Stomach (tissue), 19 donors: ENCODE measurements at places on chromosomes 3 and 15. TPM values are rescaled to one million over a fixed set of nuclear protein-coding genes. Genes with fewer than 3 reads are reported as not detected.

- no peak for DNase-seq
Observed at GRCh38 chr15:82656641-82657266, 9.6 kb upstream of the CPEB1 start.

GRCh38 chr3:39808467-39809180 is 785 bp upstream of the MYRIP start:
- peak; percentile 40 for DNase-seq

- no peak for DNase-seq
Observed at GRCh38 chr15:61118885-61119284, 110.2 kb downstream of the RORA start.

- DNase-seq = no peak
Observed at GRCh38 chr3:41846850-41847249, 115.1 kb downstream of the ULK4 start.

DNA sequence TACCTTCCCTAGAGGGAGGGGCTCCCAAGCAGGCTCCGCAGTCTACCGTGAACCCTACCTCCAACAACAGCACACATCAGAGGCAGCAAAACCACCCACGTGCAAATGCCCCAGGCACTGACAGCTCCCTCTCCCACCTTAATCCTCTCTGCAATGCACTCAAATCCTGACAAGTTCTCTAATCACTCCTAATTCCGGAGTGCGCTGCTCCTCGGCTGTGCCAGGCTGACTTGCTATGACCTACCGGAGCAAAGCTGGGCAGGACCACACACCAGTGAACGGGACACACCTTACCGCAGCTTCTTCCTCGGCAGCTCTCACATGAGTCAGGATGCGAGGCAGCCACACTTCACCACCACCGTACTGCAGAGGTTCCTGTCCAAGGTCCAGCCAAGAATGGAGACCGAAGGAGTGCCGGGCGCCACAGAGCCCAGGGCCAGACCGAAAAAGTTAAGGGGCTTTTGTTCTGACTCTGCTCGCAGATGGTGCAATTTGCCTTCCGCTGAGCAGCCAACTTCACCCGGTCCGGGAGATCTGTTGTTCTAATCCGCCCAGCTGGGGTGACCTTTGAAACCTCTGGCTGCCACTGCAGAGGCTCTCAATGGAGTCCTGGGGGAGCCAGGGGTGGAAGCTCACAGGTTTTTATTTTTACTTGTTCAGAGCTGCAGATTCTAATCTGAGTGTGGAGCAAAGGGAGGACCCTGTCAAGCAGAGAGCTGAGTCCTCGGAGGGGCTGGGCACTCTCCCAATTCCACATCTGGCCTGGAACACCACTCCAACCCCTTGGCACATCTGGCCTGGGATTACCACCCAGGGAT is 84.4 kb downstream of the MYLK start:
- no peak for DNase-seq

DNA sequence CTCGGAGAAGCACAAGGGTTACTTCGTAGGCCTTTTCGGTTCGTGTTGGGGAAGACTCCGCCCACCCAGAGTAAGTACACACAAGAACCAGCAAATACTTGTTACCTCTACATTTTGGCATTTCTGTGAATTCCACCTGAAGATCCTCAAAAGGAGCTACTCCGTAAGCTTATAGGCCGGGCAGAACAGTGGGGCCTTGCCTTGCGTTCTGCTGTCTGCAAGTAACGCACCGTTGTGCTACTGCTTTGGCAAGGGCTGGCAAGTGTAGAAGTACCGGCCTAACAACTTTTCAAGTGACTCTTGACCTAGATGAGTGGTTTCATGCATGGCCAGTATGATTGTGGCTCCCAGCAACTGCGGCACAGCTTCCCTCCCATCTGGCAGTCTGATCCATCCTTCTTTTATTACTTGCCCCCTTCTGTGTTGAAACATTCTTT is 6.4 kb upstream of the DNAAF4 start:
- no peak for DNase-seq

DNA sequence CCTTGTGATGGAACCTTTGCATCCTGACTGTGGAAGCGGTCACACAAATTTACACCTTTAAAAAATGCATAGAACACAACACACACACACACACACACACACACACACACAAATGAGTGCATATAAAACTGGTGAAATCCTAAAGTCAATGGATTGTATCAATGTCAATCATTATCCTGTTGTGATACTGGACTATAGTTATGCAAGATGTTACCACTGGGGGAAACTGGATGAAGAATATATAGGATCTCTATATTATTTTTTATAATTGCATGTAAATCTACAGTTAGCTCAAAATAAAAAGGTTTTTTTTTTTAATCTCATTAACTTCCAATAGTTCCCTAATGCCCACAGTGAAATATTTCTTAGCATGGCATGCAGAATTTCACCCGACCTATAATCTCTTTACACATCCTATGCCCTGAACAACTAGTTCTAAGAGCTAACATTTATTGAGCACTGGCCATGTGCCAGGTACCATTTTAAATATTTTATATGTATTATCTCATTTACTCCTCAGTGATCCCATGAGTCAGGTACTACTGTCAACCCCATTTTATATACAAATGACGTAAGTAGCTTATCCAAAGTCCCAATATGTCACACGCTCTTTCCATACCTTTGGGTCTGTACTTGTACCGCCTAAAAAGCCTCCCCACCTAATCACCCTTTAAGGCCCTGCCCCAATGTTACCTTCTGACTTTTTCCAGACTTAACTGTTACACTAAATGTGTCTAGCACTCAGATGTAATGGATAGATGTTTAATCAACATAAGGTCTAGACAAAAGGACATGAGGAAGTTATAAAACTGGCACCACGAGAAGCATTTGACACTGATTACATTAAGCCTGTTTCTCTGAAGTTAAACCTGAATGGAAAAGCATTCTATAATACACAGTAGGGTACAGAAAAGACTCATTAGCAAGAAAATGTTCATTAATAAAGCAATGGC is 5.5 kb downstream of the ABCC5 start:
- DNase-seq = no peak

- no peak for DNase-seq
Observed at GRCh38 chr3:49302613-49303012, 25.6 kb upstream of the C3orf62 start.

The CLDN1 gene
- not detected for total RNA-seq

The CLEC3B gene
- total RNA-seq = not detected

The TMCO5A gene
- not detected for total RNA-seq

The ITIH4 gene
- total RNA-seq = 1.7 TPM

The SNX4 gene
- total RNA-seq = 65.6 TPM

The SLC2A2 gene
- total RNA-seq = not detected

The MST1R gene
- 181 TPM for total RNA-seq

The IGSF10 gene
- under 0.01 TPM for total RNA-seq

The B4GALT4 gene
- 16.1 TPM for total RNA-seq
